Calu3 (cell line): ENCODE measurements at places on chromosomes 5 and 9.

DNA sequence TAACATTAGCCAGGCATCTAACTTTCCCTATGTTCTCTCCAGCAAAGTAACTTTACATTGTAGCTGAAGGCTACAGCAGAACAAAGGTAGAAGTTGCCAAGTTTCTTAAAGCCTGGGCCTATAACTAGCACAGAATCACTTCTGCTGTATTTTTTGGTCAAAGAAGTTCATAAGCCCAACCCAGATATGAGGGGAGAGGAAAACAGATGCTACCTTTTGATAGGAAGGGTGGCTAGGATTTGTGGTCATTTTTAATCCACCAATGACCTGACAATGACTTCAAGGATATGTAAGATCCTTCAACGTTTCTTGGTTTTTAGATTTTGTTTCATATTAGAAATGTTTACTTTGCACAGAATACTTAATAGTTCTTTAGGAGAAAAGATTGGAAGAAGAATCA lies 64.2 kb upstream of the RANBP3L start:
- DNase-seq, result no peak

DNA sequence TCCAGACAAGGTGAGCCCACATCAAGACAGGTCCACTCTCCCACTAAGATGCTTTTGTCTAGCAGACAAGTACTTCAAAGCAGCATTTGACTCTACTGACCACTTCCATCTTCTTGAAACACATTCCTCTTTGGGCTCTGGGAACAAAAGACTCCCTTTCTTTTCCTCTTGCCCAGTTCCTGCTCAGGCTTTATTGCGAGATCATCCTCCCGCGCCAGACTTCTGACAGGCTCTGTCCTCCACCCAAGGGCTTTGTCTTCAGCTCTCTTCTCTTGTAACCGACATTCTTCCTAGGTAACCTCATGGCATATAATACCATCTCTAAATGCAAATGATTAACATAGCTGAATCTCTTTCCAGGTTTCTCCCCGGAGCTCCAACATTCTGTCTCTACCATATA lies 85.8 kb downstream of the NUDT12 start:
- no peak for DNase-seq

GRCh38 chr5:124825250-124825982 lies 79.0 kb upstream of the ZNF608 start:
- no peak for DNase-seq

DNA sequence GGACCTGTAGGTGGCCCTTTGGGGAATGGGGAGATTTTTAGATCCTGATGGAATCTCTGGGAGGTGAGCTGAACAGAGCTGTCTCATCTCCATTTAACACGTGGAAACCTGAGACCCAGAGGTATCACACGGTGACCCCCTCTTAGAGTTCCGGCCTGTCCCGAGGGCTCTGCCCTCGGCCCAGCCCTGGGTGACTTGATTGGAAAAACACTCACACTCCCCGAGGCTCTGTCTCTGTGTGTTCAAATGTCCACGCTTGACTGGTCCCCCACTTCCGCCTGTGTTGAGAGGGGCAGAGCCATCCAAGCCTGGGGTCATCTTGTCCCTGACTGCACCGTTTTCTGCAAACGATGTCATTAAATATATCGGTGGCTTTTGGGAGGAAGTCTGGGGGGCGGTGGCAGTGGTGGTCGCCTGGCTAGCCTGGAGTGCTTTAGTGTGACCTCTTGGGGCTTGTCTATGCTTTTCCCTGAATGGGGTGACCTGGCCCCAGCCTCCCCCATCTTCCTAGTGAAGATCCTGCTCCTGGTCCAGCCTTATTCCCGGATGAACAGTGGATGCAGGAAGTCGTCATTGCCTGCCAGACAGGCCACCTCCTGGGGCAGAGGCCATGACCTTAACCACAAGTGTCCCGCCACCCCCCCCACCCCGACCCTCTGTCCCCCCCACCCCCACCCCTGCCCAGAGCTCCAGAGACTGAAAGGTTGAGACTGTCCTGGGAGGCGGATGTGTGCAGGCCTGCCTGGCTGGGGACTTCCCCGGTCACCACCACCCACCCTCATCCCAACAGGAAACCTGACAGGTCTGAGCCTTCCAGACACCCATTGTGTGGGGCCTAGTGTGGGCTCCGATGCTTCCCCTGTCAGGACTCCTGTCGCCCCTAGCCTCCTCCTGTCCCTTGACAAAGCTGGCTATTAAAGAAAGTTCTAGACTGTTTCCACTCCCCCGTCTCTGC lies 5.3 kb upstream of the DAB2IP start:
- no peak for DNase-seq

GRCh38 chr9:93112116-93112863 lies 16.3 kb downstream of the CARD19 start:
- DNase-seq, result no peak

- no peak for DNase-seq
These were observed 2.6 kb upstream of the IQGAP2 start for GRCh38 chr5:76400466-76400865.

- no peak for DNase-seq
These were observed 2.7 kb downstream of the DAB2 start for GRCh38 chr5:39422036-39422606.

DNA sequence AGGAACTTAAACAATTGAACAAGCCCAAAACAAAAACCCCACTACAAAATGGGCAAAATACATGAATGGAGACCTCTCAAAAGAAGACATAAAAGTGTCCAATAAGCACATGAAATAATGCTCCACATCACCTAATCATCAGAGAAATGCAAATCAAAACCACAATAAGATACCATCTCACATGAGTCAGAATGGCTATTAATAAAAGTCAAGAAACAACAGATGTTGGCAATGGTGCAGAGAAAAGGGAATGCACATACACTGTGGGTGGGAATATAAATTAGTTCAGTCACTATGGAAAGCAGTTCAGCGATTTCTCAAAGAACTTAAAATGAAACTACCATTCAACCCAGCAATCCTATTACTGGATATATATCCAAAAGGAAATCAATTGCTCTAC lies 337.4 kb upstream of the GRIA1 start:
- DNase-seq, result no peak

DNA sequence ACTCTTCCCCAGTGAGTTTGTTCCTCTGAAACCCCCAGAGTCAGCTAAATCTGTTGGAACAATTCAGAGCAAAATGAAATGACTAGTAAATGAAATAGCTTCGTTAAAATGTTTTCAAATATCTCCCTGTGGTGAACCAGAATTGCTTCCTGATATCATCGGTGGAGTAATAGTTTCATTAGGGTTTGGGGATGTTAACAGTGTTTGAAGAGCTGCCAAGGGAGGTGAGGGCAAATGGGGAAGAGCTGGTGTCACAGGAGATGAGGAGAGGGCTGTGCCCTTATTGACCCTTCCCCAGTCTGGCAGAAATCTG lies 4.3 kb upstream of the C7 start:
- DNase-seq, result no peak

- DNase-seq, result no peak
These were observed 531.6 kb upstream of the CLINT1 start for GRCh38 chr5:158390577-158390976.

GRCh38 chr5:31095796-31096195 lies 97.7 kb upstream of the CDH6 start:
- DNase-seq, result no peak

GRCh38 chr5:39185761-39186160 lies 33.6 kb downstream of the FYB1 start:
- no peak for DNase-seq

- no peak for DNase-seq
These were observed 493.5 kb upstream of the WWC1 start for GRCh38 chr5:167797933-167798332.

DNA sequence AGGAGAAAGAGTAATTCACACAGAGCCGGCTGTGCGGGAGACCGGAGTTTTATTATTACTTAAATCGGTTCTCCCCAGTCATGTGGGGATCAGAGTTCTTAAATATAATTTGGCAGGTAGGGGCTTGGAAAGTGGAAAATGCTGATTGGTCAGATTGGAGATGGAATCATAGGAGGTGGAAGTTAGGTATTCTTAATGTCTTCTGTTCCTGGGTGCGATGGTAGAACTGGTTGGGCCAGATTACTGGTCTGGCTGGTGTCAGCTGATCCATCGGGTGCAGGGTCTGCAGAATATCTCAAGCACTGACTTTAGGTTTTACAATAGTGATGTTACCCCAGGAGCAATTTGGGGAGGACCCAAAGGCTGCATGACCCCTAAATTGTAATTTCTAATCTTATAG lies 4.6 kb upstream of the CERCAM start:
- peak; percentile 57 for DNase-seq

DNA sequence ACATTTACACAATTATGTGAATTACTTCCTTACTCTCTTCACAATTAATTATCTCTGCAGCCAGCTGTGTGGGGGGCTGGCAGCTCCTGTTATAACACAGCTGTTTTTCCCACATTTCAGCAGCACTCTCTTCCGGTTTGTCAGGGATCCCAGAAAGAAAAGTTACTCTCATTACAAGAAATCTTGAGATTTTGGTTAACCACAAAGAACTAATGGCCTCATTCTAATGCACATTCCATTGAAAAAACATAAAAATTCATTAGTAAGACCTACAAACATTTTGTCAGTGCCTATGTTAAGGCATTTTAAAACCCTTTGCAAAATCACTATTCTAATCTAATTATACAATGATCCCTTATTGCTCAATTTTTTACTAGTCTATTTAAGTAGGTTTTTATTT lies 64.1 kb downstream of the PDE4D start:
- no peak for DNase-seq

- no peak for DNase-seq
These were observed 33.1 kb downstream of the ALDH7A1 start for GRCh38 chr5:126561908-126562307.

DNA sequence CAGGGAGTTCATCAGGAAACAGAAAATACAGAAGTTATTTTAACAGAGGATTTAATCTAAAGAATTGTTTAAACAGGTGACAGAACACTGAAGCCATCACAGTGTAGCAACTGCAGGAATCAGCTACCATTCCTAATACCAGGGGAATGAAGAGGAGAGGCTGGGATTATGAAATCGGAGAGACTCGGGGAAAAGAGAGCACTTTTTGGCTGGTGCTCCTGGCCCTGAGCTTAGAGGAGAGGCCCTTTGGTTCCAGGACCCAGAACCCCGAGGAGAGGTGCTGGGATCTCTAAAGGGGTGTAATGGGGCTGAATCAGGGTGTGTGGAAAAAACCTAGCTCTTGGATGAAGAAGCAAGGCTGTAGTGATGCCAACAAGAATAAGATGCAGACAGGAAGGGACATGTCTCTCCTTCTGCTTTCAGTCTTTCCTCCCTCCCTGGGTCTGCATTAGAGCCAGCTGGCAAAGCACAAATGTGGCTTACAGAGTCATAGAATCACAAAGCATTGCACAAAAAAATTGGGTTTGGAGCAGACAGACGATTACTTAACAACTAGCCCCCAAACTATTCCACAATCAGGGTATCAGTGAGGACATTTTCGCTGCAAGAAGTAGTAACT lies 11.6 kb upstream of the SFXN1 start:
- DNase-seq, result no peak

- DNase-seq, result no peak
These were observed 26.1 kb downstream of the HRH2 start for GRCh38 chr5:175683921-175684320.

DNA sequence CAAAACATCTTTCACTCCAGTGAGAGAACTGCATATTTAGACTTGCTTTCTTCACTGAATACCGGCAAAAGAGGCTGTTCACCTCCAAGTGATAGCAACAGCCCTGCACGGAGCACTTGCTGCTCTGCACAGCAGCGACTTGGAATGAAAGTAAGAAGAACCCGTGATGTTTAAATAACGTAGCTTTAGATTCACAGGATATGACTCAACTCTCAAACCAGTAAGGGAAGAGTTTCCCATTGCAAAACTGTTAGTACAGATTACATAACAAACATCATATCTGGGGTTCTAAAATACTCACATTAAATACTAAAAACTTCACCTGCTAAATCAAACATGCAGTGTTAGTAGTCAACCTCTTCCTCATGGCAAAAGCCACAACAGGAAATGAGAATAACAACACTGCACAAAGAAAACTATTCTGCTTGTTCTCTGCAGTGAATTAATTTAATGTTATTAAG lies 203.4 kb downstream of the MCTP1 start:
- DNase-seq, result peak; percentile 60

DNA sequence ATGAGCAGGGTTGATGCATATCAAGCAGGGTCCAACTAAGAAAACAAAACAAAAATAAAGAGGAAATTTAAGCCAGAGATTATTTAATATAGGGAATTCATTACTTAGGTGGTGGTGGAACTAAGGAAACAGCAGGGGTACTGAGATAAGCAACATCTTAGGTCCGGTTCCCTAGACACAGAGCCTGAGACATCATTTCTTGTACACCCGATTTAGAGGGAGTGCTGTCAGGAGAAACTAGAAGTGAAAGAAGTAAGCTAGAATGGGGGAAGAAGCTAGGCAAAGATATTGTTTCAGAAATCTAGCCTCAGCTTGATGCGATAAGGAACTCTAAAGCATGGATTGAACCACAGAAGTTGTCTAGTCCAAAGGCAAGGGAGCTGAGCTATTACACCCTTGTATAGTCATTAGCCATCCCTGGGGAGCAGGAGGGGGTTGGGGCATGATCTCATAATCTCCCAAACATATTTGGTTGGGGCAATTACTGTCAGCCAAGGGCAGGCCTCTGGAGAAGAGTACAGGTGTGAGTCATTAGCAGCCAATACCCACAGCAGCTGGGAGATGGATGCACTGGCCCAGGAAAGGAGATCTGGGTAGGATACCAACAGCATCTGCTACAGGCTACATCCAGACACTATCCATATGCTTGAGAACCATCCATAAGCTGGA lies 194.5 kb downstream of the ARL15 start:
- no peak for DNase-seq

- DNase-seq, result no peak
These were observed 4.2 kb upstream of the ZNF366 start for GRCh38 chr5:72511366-72511765.

DNA sequence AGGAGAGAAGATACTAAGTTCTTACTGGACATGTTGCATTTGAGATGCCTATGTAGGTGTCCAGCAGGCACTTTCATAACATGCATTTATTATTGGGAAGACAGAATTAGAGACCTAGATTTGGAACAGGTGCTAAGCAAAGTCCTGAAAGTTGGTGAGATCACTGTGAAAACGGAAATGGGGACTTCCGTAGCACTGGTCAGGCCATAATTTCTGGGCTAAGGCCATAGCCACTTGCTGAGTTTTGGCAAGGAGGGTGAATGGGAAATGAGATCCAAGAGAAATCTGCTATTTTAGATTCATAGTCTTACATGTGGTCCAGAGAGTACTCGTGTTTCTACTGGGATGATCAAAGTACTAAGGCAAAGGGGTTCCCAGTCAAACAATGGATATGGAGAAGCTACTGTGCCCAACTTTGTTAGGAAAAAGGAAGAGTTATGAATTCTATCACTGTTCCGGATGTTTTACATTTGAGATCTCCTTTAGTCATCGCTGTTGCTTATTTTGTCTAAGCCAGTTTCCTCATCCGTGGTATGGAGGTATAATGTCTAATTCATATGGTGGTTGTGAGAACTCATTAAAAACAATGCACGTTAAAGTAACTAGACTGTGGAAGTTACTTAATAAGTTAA lies 33.4 kb downstream of the TEK start:
- DNase-seq, result no peak

GRCh38 chr9:3434594-3434993 lies 91.2 kb downstream of the RFX3 start:
- no peak for DNase-seq

GRCh38 chr9:85431339-85432102 lies 310.2 kb downstream of the AGTPBP1 start:
- DNase-seq, result no peak

GRCh38 chr5:35470866-35471265 lies 146.8 kb upstream of the SPEF2 start:
- peak; percentile 1 for DNase-seq
